Gastrocnemius medialis (tissue), 4 donors: ENCODE measurements at places on chromosomes 3 and 15.

DNA sequence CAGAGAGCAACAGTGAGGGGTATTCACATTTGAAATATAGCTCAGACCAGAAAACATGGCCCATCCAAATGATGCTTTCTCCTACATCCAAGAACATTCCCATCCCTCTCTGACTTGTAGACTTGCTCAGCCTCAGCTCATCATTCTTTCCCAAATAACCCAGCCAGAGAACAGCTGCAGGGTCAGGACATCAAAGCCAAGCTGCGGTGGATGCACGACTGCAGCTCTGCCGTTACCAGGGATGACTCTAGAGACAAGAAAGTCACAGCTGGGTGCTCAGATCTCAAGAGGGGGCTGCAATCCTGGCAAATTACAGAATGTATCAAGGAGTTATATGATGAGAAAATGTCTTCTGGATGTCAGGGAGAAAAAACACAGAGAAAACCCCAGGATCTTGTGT lies 944.3 kb downstream of the NTRK3 start:
- no peak for DNase-seq

- DNase-seq: no peak
Observed at GRCh38 chr3:18575573-18575972, 150.4 kb upstream of the SATB1 start.

- DNase-seq: no peak
Observed at GRCh38 chr3:150830094-150830681, 67.2 kb upstream of the SIAH2 start.

- no peak for DNase-seq
Observed at GRCh38 chr3:42169579-42170120, 78.5 kb downstream of the TRAK1 start.

DNA sequence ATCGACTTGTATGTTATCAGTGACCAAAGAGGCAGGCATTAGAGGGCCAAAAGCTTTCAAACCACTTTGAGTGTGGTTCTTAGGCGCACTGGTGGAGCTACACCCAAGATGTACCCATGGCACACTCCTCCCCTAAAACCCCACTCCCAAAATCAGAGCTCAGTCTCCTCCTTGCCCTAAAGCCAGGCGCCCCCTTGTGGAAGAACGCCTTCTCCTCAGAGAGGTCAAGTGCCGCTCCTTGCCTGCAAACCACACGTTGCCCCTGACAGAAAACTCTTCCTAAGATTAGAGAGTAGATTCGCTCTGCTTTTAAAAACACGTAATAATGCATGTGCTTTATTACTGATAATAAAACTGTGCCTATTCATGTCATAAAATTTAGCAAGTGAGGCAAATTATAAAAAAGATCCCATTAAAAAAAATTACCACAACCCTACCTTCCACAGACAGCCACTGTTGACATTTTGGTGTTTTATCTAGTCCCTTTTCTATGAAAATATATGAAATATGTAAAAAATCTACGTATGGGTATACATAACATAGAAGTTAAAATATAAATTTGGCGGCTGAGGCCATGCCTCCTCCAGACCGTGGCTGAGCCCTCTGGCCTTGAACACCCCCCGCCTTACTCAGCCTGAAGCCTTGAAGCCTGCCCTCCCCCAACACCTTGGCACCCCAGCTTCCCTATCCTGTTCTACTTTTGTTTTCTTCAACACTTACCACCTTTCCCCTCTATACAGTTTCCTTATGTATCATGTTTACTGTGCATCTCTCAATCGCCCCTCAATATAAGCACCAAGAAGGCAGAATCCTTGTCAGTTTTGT lies 33.5 kb downstream of the BCL2L10 start:
- peak; percentile 55 for DNase-seq

- DNase-seq: no peak
Observed at GRCh38 chr3:131216330-131216729, 165.2 kb upstream of the NUDT16 start.

- DNase-seq: no peak
Observed at GRCh38 chr15:74833376-74834107, 7.1 kb downstream of the CPLX3 start.

GRCh38 chr3:23094890-23095462 lies 108.2 kb upstream of the UBE2E2 start:
- no peak for DNase-seq

- no peak for DNase-seq
Observed at GRCh38 chr3:182486463-182486862, 306.8 kb upstream of the ATP11B start.

- no peak for DNase-seq
Observed at GRCh38 chr3:58214484-58215316, 3.9 kb upstream of the DNASE1L3 start.

- DNase-seq: no peak
Observed at GRCh38 chr15:51251556-51251955, 86.8 kb downstream of the CYP19A1 start.

GRCh38 chr3:13200946-13201345 lies 127.7 kb upstream of the IQSEC1 start:
- DNase-seq: no peak

- no peak for DNase-seq
Observed at GRCh38 chr3:133123636-133124035, 85.4 kb downstream of the TMEM108 start.

- no peak for DNase-seq
Observed at GRCh38 chr3:176595307-176595706, 602.0 kb downstream of the TBL1XR1 start.

DNA sequence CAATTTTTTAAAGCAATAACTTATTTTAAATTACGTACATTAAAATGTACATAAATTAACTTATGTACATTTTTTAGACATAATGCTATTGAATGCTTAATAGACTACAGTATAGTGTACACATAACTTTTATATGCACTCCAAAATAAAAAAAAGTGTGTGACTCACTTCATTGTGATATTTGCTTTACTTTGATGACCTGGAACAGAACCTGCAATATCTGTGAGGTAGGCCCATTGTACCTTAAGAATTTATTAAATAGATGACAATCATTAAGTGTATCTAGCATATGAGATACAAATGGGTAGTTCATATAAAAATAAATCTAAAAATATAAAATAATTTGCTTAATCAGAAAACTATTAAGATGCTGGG lies 276.7 kb downstream of the NFKBIZ start:
- no peak for DNase-seq

GRCh38 chr3:81743096-81744025 lies 18.1 kb downstream of the GBE1 start:
- DNase-seq: peak; percentile 80

- DNase-seq: no peak
Observed at GRCh38 chr3:159480046-159480445, 508.6 kb upstream of the IL12A start.

- no peak for DNase-seq
Observed at GRCh38 chr15:67212684-67213367, 41.6 kb downstream of the AAGAB start.
